ENCODE measurements at places on chromosomes 11 and 22.

DNA sequence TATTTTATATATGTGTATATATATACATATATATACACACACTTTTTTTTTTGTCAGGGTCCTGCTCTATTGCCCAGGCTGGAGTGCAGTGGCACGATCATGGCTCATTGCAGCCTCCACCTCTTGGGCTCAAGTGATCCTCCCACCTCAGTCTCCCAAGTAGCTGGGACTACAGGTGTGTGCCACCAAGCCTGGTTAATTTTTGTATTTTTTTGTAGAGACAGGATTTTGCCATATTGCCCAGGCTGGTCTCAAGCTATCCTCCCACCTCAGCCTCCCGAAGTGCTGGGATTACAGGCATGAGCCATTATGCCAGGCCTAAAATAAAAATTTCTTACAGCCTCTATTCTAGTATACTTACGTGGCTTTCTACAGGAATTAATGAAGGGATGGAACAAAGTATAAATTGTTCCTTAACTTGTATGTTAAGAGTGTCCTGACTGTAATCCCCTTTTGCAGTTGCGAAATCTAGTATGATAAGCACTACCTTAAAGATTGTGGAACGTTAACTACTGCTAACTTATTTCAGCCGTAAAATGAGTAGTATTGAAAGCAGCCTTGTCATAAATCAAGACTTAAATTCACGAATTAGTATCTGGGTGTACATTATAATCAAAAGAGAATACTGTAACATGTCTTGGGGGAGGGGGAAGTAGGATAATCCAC lies 2.1 kb downstream of the TRAF6 start:
- H3K36me3 ChIP-seq: no peaks in the 10 kb centered on the region
- no peak for DNase-seq
- H3K27me3 ChIP-seq: no peaks in the 10 kb centered on the region
- no peak overlapping the region for H3K27ac ChIP-seq
- peaks cover 26% of the 10 kb centered on the region for H3K4me1 ChIP-seq
- peak overlapping the region; percentile 83 for H3K4me3 ChIP-seq

GRCh38 chr11:133842053-133842452 lies 3.3 kb downstream of the SPATA19 start:
- DNase-seq: no peak
- H3K4me1 ChIP-seq: no peaks in the 10 kb centered on the region
- H3K4me3 ChIP-seq: no peak overlapping the region
- no peaks in the 10 kb centered on the region for H3K27me3 ChIP-seq
- H3K36me3 ChIP-seq: no peaks in the 10 kb centered on the region
- no peak overlapping the region for H3K27ac ChIP-seq

DNA sequence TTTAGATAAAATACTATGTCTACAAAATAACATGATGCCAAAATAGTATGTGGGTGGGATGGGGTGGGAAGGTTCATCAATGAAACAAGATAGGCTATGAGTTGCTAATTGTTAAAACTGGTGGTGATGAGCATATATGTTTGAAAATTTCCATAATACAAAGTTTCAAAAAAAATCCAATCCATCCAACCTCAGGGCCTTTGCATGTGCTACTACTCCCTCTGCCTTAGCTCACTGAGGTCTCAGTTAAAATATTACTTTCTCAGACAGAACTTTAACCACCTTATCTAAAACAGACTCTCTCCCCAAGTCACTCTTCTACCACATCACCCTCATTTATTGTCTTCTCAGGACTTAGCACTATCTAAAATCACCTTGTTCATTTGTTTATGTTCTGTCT lies 201.1 kb downstream of the TTC28 start:
- no peak overlapping the region for H3K4me3 ChIP-seq
- H3K36me3 ChIP-seq: no peaks in the 10 kb centered on the region
- DNase-seq: no peak

DNA sequence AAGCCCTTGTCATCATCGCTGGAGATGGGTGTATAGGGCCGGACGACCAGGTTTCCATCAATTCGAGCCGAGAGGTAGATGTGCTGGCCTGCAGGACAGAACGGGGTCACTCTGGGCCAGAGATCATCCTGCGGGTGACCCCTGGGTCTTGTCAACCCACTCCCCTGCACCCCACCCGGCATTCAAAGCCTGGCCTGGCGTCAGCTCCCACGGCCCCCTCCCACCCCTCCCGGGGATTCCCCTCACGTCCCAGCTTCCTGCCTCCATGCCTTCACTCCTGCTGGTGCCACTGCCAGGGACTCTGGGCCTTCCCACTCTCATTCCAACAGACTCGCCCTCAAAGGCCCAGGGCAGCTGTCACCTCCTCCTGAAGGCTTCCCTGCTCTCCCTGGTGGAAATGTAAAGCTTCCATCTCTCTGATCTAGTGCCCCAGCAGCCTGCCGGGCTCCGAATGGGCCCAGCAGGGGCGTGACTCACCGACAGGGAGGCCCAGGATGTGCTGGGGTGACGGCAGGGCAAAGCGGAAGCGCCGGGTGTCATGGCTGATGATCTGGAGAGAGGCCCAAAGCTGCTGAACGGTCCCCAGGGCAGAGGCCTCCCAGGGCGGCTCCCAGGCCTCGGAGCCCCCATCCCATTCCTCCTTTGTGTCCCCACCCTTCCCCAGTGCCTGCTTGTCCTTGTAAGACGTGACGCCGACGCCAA lies 9.3 kb downstream of the ATP5MGL start:
- H3K36me3 ChIP-seq: peaks cover 17% of the 10 kb centered on the region
- H3K4me3 ChIP-seq: no peak overlapping the region
- DNase-seq: no peak
- H3K27ac ChIP-seq: no peak overlapping the region

- H3K27ac ChIP-seq: no peak overlapping the region
- H3K4me3 ChIP-seq: no peak overlapping the region
- no peaks in the 10 kb centered on the region for H3K4me1 ChIP-seq
- no peaks in the 10 kb centered on the region for H3K27me3 ChIP-seq
- no peaks in the 10 kb centered on the region for H3K36me3 ChIP-seq
These were observed 174.1 kb downstream of the ARHGAP42 start for GRCh38 chr11:100861212-100861611.

DNA sequence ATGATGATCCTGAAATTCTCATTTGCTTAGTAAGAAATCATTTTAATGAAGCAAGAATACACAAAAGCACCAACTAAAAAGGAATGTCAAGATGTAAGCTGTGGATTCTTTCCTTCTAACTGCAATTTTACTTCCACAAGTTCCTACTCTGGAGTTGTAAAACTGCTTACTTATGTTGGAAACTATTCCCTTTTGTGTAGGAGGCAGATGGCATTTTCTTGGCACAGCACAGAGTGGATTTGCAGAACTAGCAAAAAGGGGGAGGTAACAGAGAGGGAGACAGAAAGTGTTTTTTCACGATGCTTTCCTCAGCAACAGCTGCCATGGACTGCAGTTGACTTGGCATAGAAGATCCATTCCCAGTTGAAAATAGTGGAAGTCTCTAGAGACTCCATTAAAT lies 1112.0 kb upstream of the RAG2 start:
- no peak overlapping the region for H3K27ac ChIP-seq
- H3K27me3 ChIP-seq: no peaks in the 10 kb centered on the region
- no peak overlapping the region for H3K4me3 ChIP-seq
- DNase-seq: no peak
- no peaks in the 10 kb centered on the region for H3K36me3 ChIP-seq

GRCh38 chr22:22031183-22031945 lies 48.8 kb upstream of the TOP3B start:
- H3K27me3 ChIP-seq: no peaks in the 10 kb centered on the region
- H3K36me3 ChIP-seq: no peaks in the 10 kb centered on the region
- H3K4me1 ChIP-seq: no peaks in the 10 kb centered on the region
- no peak for DNase-seq
- no peak overlapping the region for H3K27ac ChIP-seq
- no peak overlapping the region for H3K4me3 ChIP-seq

DNA sequence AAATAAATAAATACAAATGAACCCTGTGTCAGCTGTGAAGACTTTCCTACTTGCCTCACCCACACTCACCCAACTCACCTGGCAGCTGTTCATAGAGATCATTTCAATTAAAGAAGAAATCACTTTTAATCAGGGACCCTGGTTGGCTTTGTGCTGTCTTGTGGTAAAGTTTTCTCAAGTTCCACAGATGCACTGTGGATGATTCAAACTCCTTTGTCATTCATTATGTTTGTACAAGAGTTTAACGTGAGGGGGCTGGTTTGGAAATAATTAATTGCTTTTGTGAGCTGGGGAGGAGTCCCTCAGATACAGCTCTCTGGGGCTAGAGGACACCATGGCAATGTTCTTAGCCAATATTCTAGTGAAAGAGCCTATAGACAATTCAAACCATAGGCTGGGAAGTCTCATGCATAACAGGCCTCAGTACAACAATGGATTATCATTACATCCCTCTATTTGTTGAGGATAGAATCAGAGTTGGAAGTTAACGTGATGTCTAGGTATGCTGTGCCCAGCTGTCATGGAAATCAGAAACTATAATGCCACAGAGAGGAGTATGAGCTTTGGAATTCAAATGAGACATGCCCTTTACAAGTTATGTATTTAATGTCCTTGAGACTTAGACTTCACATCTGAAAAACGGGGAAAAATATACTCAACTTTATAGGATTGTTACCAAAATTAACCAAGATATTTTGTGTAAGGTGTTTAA lies 698.5 kb downstream of the KCNA4 start:
- no peaks in the 10 kb centered on the region for H3K4me1 ChIP-seq
- no peaks in the 10 kb centered on the region for H3K36me3 ChIP-seq
- no peak overlapping the region for H3K27ac ChIP-seq
- DNase-seq: no peak
- no peak overlapping the region for H3K4me3 ChIP-seq

DNA sequence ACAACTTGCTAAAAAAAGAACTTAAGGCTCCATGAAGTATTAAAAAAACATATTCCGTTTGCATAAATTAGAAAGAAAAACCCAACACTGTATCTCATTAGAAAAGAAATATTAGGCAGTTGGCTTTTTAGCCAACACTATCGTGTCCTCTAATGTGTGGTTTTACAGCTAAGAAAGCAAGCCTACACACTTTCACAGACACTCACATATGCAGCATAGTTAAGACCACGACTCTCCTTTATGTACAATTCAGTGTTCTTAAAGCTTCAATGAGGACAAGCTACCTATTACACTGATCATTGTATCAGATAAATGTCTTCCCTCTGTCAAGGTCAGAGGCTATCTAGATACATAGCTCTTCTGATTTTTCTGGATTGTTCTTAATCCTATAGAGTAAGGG lies 80.1 kb downstream of the PICALM start:
- H3K36me3 ChIP-seq: peaks cover 22% of the 10 kb centered on the region
- H3K27ac ChIP-seq: no peak overlapping the region
- DNase-seq: no peak
- no peaks in the 10 kb centered on the region for H3K4me1 ChIP-seq

GRCh38 chr11:126156814-126157213 lies 54.6 kb downstream of the RPUSD4 start:
- no peak for DNase-seq
- H3K4me3 ChIP-seq: no peak overlapping the region
- H3K27ac ChIP-seq: no peak overlapping the region
- no peaks in the 10 kb centered on the region for H3K27me3 ChIP-seq
- no peaks in the 10 kb centered on the region for H3K4me1 ChIP-seq
- no peaks in the 10 kb centered on the region for H3K36me3 ChIP-seq

DNA sequence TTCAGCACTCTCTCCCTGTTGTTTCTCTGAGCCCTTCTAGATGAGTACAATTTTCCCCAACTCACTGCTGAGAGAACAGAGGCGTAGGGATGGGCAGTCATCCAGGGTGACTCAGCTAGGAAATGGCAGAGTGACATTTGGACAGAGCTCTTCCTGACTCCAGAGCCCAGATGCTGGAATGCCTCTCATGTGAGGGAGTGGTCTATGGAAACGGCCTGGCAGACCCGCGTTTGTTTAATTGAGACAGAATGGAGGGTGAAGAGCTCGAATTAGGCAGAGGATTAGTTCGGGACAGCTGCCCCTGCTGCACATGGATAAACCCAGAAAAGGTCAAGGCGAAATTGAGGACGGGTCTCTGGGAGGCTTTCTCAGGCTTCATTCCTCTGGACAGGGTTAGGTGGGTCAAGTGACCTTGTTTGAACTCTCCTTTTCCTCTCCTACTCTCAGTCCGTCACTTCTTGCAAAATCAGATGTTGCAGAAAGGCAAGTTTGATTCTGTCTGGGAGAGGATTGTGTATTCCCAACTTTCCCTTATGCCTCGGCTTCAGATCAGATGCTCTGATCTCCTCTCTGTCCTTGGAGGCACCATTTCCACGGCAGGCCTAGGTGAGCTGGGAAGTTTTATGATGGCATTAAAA lies 7.6 kb upstream of the LMO2 start:
- H3K27ac ChIP-seq: no peak overlapping the region
- H3K27me3 ChIP-seq: peaks cover 5% of the 10 kb centered on the region
- peaks cover 9% of the 10 kb centered on the region for H3K4me1 ChIP-seq
- H3K36me3 ChIP-seq: no peaks in the 10 kb centered on the region
- H3K4me3 ChIP-seq: no peak overlapping the region

GRCh38 chr11:74226907-74227306 lies 55.8 kb downstream of the PPME1 start:
- H3K27me3 ChIP-seq: no peaks in the 10 kb centered on the region
- no peak overlapping the region for H3K4me3 ChIP-seq
- no peak overlapping the region for H3K27ac ChIP-seq
- DNase-seq: no peak

DNA sequence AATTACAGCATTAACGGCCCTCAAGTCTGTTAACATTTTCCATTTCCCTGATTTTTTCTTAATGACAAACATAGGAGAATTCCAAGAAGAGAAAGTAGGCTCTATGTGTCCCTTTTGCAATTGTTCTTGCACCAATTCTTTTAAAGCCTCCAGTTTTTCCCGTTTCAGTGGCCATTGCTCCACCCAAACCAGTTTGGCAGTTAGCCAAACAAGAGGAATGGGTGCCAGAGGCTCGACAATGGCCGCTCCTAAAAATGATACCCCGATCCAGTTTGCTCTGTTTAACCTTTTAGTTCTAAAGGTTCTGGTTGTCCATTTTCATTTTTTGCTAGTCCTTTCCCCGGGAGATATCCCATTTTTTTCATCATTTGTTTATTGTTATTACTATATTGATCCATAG lies 6.7 kb upstream of the DNAJB13 start:
- no peaks in the 10 kb centered on the region for H3K36me3 ChIP-seq
- no peak for DNase-seq
- no peak overlapping the region for H3K4me3 ChIP-seq
- H3K27ac ChIP-seq: no peak overlapping the region
- no peaks in the 10 kb centered on the region for H3K4me1 ChIP-seq

GRCh38 chr11:30826911-30827310 lies 240.8 kb upstream of the MPPED2 start:
- H3K4me3 ChIP-seq: no peak overlapping the region
- H3K27ac ChIP-seq: no peak overlapping the region
- H3K4me1 ChIP-seq: no peaks in the 10 kb centered on the region
- no peak for DNase-seq
- H3K36me3 ChIP-seq: no peaks in the 10 kb centered on the region

- H3K4me1 ChIP-seq: no peaks in the 10 kb centered on the region
- H3K36me3 ChIP-seq: no peaks in the 10 kb centered on the region
- H3K27ac ChIP-seq: no peak overlapping the region
- no peaks in the 10 kb centered on the region for H3K27me3 ChIP-seq
These were observed 186.0 kb downstream of the CEP164 start for GRCh38 chr11:117513666-117514065.

All from CD8-positive, alpha-beta memory T cell (primary cell).